HT-29 (cell line): ENCODE measurements at places on chromosomes 4 and X. TPM values are rescaled to one million over a fixed set of nuclear protein-coding genes. Genes with fewer than 3 reads are reported as not detected.

- DNase-seq = no peak
These were observed 40.0 kb downstream of the ERVMER34-1 start for GRCh38 chr4:52711272-52711671.

DNA sequence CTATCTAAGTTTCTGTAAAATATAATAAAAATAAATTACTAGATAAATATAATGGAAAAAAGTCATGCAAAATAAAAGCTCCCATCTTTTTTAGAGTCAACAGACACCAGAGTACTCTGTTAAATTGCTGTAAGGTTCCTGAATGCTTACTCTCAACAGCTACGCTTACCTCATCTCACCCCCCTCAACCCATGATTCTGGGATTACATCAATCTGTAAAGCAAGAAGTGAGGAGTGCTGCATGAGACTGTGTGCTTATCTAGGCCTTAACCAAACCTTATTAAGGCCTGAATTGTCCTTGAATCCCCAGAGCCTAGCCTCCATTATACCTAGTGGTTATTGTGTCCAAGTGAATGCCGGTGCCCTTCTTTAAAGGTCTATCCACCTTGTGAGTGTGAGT is 735.8 kb downstream of the RPA4 start:
- DNase-seq = no peak

DNA sequence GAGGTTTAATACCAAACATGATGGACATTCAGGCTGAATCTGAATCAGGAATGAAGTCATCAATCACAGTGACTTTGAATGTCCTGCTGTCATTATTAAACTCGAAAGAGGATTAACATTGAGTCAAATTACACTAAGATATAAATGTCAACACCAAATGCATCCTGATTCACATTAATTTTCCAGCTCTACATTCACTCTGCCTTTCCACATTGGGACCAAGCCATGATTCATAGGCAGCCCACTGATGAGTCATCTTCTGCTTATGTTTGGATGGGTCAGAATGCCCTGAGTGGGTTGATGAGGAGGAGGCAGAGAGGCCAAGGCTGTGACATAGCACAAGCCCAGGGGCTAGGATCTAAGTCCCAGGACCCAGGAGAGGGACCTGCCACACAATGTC is 247.6 kb upstream of the RPS6KA3 start:
- DNase-seq = peak; percentile 21

- no peak for DNase-seq
These were observed 75.5 kb downstream of the NSUN7 start for GRCh38 chr4:40825014-40825838.

- no peak for DNase-seq
These were observed 543.1 kb downstream of the TRIML1 start for GRCh38 chr4:188682321-188682720.

GRCh38 chr4:162685410-162685809 is 481.3 kb downstream of the NAF1 start:
- DNase-seq = no peak

DNA sequence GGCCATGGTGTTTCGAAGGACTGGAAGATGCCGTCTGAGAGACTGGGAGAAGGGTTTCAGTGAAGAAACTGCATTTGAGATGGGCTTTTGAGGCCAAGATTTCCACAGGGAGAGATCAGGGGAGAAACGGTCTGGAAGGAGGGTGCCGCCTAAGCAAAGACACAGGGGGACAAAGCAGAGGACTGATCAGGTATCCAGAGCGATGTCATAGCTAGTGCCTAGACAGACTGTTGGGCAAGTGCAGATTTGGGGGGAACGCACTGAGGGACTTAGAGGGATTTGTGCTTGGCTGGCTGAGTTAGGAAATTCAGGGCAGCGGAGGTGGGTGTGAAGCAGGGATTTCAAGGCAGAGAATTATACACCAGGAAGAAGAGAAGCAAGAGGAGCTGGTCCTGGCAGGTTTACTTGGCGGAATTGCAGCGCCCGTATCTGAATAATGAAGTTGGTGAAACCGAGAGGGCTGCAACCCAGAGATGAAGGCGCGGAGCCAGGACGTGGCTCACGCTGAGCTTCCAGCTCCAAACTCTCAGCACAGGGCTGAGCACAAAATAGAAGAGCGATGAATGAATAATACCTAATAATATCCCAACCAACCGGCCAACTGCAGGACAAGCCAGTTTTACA is 106.9 kb downstream of the MAML3 start:
- no peak for DNase-seq

GRCh38 chrX:46866726-46867125 is 29.9 kb downstream of the RP2 start:
- DNase-seq = no peak

The BOD1L1 gene
- 9.9 and 13.0 TPM in 2 replicates for total RNA-seq

- DNase-seq = peak; percentile 84
These were observed 28.1 kb downstream of the SMIM43 start for GRCh38 chr4:121736735-121737351.

GRCh38 chrX:73214426-73215094 is at the start of gene NAP1L2:
NAP1L2 (minus strand) TSS chrX:73214851; CDS start chrX:73214492, 359 bp downstream.
- DNase-seq = no peak

DNA sequence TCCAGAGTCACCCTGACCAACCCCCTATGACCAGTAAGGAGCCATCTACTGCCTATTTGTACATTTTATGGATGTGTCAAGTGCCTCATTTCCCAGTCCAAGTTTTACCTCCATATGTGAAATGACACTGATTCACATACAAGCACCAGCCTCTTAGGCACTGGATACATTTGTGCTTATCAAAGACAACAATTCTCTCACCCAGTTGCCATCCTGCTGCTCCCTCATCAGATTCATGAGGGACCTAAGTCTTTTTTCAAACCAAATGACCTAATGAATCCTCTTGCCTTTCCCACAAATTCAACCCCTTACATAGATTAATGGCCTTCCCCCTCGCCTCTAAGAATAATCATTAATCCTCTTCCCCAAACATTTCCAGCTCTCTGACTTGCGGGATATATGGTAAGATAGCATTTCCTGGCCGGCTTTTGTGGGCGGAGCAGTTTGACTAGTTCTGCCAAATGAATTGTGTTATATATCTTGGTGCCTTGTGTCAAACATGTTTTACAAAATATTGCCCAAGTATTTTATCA is 233.9 kb downstream of the ARAP2 start:
- DNase-seq = peak; percentile 41

GRCh38 chr4:60709061-60709460 is 491.1 kb upstream of the ADGRL3 start:
- DNase-seq = no peak

DNA sequence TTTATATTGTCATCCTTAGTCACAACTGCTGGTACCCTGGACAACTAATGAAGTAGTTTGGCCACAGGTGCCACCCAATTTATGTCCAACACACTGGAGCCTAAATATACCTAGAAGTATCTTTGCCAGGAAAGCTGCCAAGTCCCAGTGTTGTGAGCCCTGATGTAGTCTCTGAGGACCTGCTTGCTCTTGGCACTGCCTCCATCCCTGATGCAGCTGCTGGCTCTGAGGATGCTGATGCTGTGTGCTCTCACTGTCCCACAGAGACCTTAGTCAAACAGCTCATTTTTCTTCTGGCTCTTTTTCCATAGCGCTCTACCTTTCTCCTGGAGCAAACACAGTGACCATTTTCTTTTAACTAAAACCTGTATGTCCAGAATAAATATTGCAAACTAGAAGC is 1535.4 kb upstream of the ADGRL3 start:
- no peak for DNase-seq

DNA sequence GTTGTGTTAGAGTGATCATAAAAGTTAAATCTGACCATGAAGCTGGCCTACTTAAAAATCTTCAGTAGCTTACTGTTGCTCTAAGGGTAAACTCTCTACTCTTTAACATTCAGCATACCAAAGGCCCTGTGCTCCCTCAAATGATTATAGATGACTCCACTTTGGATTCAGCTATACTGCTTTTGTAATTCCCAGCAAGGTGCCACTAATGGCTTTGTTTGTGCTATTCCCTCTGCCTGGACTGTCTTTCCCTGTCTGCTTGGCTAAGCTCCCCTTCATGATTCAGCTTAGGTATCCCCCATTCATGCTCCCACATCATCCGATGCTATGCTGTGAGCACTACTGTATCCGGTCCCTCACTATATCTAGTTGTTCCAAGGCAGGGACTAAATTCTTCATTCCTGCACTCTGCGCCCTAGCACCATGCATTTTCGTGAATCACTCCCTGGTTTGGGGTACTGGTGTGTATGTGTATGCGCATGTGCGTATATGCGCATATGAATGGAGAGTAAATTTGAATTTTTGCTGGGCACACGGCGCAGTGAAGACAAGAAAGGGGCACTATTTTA is 453 bp upstream of the PBDC1 start:
- no peak for DNase-seq

The ZNF330 gene
- total RNA-seq = 18.1 and 18.7 TPM in 2 replicates

DNA sequence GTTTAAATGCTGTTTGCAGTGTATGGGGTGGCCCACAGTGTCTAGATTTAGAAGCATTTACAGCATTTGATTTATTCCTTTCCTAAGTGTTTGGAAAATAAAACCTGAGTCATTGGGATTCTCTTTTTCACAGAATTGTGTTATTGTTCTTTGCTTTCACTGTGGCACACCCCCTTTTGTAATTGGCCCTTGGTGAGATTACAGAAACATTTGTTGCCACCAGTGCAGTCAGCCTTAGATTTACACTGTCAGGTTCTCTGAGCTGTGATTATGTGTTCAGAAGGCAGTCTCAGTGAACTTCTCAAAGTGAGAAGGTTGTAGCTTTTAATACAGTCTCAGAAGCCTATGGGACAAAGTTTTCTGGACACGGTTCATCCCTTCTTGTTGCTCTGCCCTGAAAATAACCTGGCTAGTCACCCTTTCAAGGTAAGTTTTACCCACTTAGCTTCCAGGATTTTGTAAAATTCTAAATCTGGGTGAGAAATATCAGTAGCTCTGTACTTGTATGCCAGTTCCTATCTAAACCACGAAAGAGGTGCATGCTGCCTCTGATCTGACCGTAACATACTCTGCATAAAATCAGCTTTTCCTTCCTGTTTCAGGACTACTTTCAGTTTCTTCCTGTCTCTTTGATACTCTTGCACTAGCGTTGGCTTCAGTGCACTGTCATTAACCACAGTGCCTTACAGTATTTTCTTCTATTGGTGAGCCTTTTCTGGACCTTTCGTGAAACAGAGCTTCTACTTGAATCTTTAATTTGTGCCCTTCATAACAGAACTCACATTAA is 12.6 kb downstream of the RUFY3 start:
- DNase-seq = peak; percentile 56

DNA sequence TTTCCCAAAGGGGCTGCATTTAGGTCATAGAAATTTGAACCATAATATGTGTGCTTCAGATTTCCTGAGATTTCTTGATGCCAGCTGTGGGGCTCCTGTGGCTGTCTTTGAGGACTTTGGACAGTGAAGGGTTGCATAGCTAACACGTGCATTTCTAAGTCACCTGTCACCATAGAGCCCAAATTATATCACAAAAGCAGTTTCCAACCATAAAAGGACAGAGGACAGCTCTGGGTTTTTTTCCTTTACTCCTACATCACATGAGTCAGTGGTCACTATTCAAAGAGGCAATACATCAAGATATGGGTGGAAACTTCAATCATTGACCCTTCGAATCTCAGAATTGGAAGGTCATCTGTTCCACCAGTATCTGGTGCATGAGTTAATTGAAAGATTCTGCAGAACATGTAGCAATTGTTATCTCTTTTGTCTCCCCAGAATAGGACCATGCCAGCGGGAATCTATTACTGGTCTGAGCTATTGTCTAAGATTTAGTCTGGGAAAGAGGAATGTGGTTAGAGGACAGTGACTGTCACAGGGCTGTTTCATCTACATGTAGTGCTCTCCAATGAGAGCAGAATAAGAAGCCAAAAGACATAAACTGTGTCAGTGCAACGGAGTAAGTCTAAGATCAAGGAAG is 133.5 kb downstream of the AASDH start:
- no peak for DNase-seq

The GLRB gene
- total RNA-seq = not detected in 2 replicates

DNA sequence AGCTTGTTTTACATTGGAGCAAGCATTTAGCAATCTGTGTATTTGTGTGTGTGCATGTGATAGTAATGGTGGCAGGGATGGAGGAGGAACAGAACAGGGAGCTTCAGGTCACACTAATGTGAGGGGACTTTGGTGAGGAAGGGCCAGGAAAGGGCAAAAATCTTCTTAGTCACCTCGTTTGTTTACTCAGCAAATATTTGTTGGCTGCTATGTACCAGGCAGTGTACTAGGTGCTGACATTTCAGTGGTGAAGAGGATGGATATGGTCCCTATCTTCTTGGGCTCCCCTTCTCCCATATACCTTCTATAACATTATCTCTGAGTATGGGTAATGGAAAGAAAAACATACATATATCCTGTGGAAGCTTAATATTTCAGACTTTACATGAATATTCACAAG is 48.5 kb upstream of the HDAC8 start:
- DNase-seq = peak; percentile 56

GRCh38 chr4:74830928-74831327 is 36.6 kb upstream of the BTC start:
- no peak for DNase-seq

DNA sequence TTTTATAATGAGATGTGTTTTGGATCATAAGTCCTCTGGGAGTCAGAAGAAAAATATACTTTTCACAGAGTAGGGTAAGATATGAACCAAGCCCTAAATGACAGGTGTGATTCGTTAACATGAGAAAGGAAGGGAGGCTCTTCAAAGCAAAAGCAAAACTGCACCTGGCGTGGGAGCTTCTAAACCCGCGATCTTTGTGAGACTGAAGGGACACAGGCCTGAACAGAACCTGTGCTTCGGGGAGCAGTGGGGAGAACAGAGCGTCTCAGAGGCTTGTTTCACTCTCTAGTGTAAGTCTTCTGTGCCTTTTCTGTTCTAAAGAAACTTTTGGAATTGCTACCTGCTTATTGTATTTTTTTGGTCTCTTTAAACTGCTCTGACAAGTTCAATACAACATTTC is 30.2 kb upstream of the CYP4V2 start:
- no peak for DNase-seq

GRCh38 chrX:49838374-49838773 is 9.3 kb downstream of the PAGE4 start:
- DNase-seq = peak; percentile 59

- no peak for DNase-seq
These were observed 193.2 kb downstream of the PTTG2 start for GRCh38 chr4:38153387-38153760.

GRCh38 chr4:99207911-99208718 is 10.9 kb downstream of the ADH6 start:
- DNase-seq = no peak

The ZFP42 gene
- not detected in 2 replicates for total RNA-seq

GRCh38 chr4:125091-125771 is 930 bp downstream of the ZNF718 start:
- DNase-seq = peak; percentile 12

- peak; percentile 31 for DNase-seq
These were observed 16.9 kb upstream of the LRBA start for GRCh38 chr4:151031831-151032605.

- DNase-seq = no peak
These were observed 62.5 kb downstream of the PAQR3 start for GRCh38 chr4:78876568-78877320.

The GPM6B gene
- not detected in 2 replicates for total RNA-seq

DNA sequence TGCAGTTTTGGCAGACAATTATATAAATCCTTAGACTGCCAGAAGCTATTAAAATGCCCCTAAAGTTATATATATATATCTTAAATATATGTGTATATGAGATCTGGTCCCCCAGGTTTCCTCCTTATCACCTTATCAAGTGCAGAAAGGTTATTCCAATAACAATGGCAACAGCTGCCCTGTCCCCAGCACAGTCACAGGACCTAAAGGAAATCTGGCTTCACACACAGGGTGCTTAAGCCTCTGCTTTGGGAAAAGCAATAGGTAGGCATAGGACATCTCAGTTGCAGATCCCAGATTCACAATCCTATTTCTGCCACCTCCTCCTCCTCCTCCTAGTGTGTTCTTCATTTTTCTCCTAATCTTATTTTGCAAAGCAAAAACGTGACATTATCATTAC is 5.8 kb downstream of the SLC25A53 start:
- no peak for DNase-seq

GRCh38 chr4:71732706-71733105 is 51.2 kb downstream of the GC start:
- peak; percentile 53 for DNase-seq
